Right hindlimb (tissue), 1 donor: ENCODE measurements at places on chromosomes 3 and 15.

DNA sequence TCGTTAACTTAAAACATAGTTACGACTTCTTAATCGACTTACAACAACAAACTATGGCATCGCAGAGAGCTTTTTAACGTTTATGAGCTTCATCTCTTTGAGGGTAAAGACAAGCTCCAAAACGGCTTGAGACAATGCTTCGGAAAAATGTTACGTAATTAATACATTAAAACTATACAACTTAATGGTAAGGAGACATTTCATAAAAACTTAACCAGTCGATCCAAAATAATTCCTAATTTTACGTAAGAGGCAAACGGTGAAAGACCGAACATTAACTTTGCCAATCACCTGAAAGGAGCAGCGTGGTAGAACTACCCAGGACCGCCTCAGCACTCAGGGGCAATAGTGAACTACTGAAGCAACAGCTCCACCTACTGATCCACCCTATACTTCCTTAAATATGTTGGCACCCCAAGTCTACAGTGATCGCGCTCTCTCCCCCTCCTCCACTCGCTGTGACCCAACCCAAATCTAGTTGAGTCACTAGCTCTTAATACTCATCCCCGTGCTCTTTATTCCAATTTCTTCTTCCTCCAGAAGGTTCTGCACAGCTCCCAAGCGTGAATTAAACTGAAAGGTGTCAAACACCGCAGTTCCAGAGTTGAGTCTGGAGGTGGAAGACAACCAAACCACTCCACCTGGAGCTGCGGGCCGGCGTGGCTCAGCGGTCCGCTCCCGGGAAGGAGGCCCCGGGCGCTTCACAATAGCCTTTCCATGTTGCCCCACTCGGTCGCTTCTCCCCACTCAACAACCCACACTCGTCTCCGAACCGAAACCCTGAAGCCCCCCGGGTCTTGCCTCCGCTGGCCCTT lies 901 bp downstream of the NAA50 start:
- peak; percentile 79 for DNase-seq

DNA sequence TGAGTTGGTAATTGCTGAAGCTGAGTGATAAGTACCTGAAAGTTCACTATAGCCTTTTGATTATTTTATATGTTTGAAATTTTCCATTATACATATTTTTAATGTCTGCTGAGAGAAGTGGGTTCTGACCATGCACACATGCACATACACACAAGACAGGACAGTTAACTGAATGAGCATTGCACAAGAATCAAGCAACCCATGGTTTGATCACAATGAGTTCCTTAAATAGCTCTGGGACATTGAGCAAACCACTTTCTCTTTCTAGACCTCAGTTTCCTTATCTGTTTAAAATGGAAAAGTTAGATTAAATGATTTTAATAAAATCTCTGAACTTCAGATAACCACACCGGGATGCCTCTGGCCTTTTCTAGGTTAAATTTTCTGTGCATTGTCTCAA lies 26.7 kb downstream of the SNTN start:
- no peak for DNase-seq

- DNase-seq = peak; percentile 56
Observed at GRCh38 chr3:69558912-69559311, 173.0 kb upstream of the FRMD4B start.

- no peak for DNase-seq
Observed at GRCh38 chr3:14431452-14431916, 29.1 kb downstream of the SLC6A6 start.

- no peak for DNase-seq
Observed at GRCh38 chr3:32379831-32380500, 11.7 kb upstream of the CMTM7 start.

DNA sequence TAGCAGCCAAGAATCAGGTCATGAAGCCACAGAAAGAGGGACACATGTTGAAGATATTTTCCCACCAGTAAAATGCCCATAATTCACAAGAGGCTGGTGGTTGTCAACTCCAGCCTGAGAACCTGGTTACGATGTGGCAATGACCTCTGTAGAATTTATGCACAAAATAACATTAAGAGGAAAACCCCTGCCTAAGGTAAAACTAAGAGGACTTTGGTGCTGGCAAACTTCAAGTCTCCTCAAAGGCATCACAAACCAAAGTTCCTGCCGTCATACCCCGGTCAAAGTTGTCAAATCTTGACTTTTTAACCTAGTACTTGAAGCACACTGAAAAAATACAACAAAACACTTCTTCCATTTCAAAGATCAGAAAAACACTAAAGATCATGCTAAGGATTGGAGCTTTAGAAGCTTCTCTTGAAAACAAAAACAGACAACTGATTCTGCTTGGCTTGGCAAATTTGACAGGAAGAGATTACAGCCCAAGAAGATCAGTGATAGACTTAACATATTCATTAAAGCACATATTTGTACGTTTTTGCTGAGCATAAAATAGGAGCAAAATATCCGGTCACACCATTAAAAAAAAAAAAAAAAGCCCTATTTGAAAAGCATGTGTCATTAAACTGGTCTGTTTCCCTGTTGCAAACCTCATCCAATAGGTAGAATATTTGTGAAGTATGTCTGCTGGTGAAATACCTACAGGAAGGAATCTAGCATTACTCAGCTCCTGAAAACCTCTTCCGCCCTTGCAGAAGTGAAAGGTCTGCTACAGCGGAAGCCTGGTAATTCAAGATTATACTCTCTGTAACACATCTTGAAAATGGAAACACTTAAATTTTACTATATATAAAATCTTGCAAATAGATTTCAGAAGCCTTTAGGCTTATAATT lies 22.8 kb downstream of the EIF4E3 start:
- DNase-seq = no peak

DNA sequence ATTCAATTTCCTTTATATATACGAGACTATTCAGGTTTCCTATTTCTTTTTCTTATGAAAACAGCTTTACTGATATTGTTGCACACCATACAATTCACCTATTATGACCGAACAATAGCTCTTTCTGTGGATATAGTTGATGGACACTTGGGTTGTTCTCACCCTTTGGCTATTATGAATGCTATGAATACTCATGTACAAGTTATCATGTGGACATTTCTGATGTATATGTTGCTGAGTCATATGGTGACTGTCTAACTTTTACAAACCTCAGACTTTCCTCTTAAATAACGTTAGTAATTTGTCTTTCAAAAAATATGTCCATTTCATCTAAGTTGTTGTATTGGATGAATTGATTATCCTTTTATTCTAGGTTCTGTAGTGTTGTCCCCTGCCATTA lies 15.7 kb upstream of the USF3 start:
- DNase-seq = no peak

GRCh38 chr15:45812200-45812599 lies 177.4 kb downstream of the SQOR start:
- no peak for DNase-seq

DNA sequence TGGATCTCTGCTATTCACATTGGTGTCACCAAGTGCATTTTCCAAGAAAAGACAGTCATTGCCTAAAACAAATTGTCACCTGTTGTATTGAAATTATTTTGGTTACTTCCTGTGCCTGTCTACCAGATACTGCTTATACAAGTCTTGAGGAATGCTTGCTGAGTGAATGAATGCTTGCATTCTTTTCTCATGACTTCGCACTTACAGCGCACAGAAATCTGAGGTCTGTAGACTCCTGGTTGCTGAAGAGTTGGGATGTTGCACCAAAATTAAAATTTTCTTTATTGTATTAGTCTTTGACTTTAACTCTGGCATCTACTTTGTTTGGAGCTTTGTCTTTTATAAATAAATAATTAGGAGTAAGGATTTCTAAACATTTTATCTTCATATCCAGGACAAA lies 28.4 kb downstream of the SH3GL3 start:
- DNase-seq = no peak

GRCh38 chr3:58962040-58962651 lies 87.7 kb downstream of the CFAP20DC start:
- no peak for DNase-seq

DNA sequence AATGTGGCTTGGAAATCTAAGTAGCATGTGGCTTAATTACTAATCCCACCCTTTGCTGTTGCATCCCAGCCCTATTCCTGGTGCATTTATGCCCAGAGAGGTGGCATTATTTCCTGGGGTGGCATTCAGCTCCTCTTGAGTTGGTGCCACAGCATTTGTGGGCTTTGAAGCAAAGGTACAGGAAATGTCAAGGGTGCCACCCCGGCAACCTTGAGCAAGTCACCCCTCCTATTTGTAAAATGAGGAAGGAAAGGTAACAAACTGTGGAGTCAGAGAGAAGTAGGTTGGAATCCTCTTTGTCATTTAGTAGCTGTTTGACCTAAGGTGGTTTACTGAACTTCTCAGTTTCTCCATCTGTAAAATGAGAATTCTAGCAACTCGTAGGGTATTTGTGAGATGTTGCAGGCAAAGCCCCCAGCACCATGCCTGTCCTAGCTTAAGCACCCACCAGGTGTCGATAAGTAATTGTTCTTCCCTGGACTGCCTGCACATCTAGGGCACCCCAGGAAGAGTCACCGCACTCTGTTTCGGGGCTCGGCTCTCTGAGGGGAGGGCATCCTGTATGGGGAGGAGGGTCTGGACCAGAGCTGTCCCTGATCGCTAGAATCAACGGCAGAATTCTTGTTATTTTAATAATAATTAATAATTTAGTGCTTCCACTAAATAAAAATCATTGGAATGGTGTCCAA lies 17.1 kb downstream of the ISG20 start:
- no peak for DNase-seq

DNA sequence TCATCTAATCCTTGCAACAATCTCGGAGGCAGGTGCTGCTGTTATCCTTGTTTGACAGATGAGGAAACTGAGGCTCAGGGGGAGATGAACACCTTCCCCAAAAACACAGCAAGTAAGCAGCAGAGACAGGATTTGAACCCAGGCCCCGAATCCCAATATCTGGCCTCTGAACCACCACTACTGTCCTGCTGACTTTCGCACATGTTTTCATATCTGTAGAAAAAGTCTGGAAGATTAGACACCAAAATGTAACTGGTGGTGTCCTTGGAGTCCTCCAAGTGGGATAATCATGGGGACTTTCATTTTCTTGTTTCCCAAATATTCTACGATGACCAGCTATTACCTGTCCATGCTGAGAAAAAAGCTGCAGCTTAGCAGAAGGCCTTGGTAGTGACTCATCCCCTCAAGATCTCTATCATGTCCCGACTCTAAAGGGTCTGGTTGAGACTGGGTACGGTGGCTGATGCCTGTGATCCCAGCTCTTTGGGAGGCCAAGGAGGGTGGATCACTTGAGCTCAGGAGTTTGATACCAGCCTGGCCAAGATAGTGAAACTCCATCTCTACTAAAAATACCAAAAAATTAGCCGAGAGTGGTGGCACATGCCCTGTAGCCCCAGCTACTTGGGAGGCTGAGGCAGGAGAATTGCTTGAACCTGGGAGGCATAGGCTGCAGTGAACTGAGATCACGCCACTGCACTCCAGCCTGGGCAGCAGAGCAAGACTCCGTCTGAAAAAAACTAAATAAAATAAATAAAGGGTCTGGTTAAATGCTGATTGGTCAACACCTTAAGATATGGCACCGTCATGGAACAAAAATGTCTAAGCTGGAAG lies 8.6 kb downstream of the IRAK2 start:
- DNase-seq = no peak

DNA sequence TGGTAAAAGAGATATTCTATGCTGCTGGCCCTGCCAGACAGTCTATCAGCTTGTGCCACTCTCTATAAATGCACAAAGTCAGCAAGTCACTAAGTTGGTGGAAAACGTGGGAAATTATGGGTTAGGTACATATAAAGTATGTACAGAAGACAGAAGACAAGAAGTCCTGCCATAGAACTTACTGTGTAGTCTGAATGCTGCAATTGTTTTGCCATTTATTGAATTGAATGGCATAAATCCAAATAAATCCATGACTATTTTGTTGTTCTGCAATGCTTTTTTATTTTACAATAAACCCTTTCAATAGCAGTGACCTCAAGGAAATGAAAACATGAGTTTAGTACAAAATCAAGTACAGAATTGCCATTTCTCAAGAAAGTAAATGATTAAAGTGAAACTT lies 34.1 kb upstream of the TM4SF1 start:
- DNase-seq = no peak

- peak; percentile 93 for DNase-seq
Observed at GRCh38 chr3:58177747-58178527, 32.8 kb downstream of the DNASE1L3 start.

GRCh38 chr15:78061963-78062427 lies 15.5 kb downstream of the TBC1D2B start:
- no peak for DNase-seq

- no peak for DNase-seq
Observed at GRCh38 chr3:122919291-122919610, 108.3 kb downstream of the SEMA5B start.

- DNase-seq = no peak
Observed at GRCh38 chr3:60931452-60931851, 319.8 kb downstream of the FHIT start.

- no peak for DNase-seq
Observed at GRCh38 chr3:72161881-72162595, 377.1 kb upstream of the PROK2 start.

GRCh38 chr15:33500432-33501195 lies 189.8 kb downstream of the RYR3 start:
- no peak for DNase-seq

DNA sequence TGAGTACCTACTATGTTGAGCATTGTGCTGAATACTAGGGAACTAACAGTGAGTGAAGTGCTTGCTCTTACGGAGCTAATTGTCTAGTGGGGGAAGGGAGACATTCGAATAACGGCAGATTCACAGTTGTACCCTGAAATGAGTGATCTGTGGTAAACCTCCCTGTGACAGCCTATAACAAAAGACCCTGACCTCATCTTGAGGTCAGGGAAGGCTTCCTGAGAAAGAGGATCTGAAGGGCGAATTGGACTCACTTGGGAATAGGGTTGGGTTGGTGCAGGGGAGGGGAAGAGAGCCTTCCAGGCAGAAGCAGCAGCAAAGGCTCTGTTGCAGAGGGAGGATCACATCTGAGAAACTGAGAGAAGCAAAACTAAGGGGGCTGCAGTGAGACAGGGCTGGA lies 13.2 kb downstream of the HPS3 start:
- no peak for DNase-seq

DNA sequence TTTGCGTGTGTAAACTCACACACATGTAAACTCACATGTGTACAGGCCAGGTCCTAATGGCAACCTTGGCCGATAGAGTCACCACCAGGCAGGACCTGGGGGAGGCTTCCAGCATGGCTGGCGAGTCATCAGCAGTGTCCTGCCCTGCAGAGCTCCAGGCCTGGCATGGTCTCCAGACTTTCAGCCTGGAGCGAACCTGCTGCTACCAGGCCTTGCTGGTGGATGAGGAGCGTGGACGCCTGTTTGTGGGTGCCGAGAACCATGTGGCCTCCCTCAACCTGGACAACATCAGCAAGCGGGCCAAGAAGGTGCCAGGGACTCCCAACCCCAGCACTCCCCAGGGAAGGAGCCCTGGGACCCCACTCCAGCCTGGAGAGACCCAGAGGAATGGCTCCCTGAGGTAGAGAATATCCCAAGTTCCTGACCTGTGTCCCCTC lies 1.0 kb downstream of the SEMA3B start:
- no peak for DNase-seq
